IgD-negative memory B cell (primary cell): ENCODE measurements at places on chromosomes 16 and 17. TPM values are rescaled to one million over a fixed set of nuclear protein-coding genes. Genes with fewer than 3 reads are reported as not detected.

The ADORA2B gene
- 1.2 TPM for polyA plus RNA-seq

The ODAD4 gene
- 0.10 TPM for polyA plus RNA-seq

The LCMT1 gene
- 34.6 TPM for polyA plus RNA-seq

The HOXB13 gene
- polyA plus RNA-seq = not detected

The CDH13 gene
- 0.23 TPM for polyA plus RNA-seq

The GPR142 gene
- polyA plus RNA-seq = not detected

The CCDC200 gene
- 3.0 TPM for polyA plus RNA-seq

The KRTAP1-5 gene
- polyA plus RNA-seq = not detected

The GLIS2 gene
- not detected for polyA plus RNA-seq

The KRT33B gene
- polyA plus RNA-seq = not detected

The C17orf75 gene
- 9.6 TPM for polyA plus RNA-seq

The PMFBP1 gene
- polyA plus RNA-seq = 0.11 TPM

The CD300E gene
- polyA plus RNA-seq = 0.11 TPM

The C16orf89 gene
- not detected for polyA plus RNA-seq

The COPRS gene
- 35.4 TPM for polyA plus RNA-seq

The TBC1D10B gene
- polyA plus RNA-seq = 11.3 TPM

The ADAP2 gene
- polyA plus RNA-seq = 5.0 TPM

The SLC52A1 gene
- not detected for polyA plus RNA-seq

The RDM1 gene
- polyA plus RNA-seq = not detected

The TBC1D3I gene
- not detected for polyA plus RNA-seq

The CCL22 gene
- 0.20 TPM for polyA plus RNA-seq

The CUEDC1 gene
- polyA plus RNA-seq = not detected

The PTX4 gene
- not detected for polyA plus RNA-seq

The TBX4 gene
- polyA plus RNA-seq = not detected

The ITGAD gene
- not detected for polyA plus RNA-seq

The CORO7 gene
- 108 TPM for polyA plus RNA-seq

The ALOX12 gene
- polyA plus RNA-seq = 1.4 TPM

The EFCAB5 gene
- polyA plus RNA-seq = not detected

The PRKCB gene
- polyA plus RNA-seq = 181 TPM
